ENCODE measurements at places on chromosomes 7 and 10.

GRCh38 chr10:26733750-26734568, 36.5 kb downstream of the PDSS1 start:
- no peak for DNase-seq

GRCh38 chr7:78073609-78074382, 275.2 kb downstream of the PHTF2 start:
- no peak for DNase-seq

DNA sequence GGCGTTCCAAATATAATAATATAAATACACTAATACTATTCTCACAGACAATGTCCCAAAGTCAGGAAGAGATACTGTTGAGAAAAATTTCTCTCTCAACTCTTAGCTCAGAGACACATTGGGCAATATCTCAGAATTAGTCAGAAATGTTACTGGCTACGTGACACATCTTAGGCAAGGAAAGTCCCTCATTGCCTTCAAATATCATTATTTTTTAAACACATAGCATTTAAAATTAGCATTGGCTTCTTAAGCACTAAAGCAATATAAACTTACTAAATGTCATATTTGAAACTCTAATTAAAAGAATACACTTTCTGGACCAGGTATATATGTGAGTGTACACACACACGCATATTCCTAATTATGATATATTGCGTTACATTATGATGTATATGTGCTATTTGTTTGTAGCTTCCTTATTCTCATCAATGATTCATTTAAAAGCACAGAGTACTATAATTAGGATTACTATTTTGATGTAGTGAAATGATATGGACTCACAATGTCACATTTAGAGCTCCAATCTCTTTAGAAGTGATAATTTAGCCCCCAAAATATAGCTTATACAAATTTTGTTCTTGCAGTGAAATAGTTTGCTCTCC, 255.8 kb downstream of the TWIST1 start:
- no peak for DNase-seq

- DNase-seq, result no peak
Observed at GRCh38 chr7:111708072-111708471, 145.8 kb upstream of the IMMP2L start.

GRCh38 chr10:38027986-38028385, 17.5 kb downstream of the ZNF33A start:
- DNase-seq, result no peak

DNA sequence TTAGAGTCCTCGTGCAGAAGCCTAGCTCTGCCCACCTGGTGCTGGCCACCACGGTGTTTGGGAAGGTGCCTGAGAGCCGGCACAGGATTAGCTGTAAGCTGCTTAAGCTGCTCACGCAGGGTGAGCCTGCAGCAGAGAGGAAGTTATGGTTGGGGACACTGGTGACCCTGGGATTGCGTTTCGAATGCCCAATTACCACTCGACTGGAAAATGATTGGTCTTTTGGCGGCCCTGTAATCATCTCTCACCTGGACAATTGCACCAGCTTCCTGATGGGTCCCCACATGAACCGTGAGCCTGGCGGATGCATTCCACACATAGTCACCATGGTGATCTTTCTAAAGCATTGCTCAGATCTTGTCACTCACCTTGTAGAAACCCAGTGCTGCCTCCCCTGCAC, 442.3 kb upstream of the ZMIZ1 start:
- DNase-seq, result no peak

- DNase-seq, result no peak
Observed at GRCh38 chr7:141043616-141044015, 28.9 kb upstream of the MRPS33 start.

- no peak for DNase-seq
Observed at GRCh38 chr7:140242057-140243031, 65.6 kb upstream of the KDM7A start.

DNA sequence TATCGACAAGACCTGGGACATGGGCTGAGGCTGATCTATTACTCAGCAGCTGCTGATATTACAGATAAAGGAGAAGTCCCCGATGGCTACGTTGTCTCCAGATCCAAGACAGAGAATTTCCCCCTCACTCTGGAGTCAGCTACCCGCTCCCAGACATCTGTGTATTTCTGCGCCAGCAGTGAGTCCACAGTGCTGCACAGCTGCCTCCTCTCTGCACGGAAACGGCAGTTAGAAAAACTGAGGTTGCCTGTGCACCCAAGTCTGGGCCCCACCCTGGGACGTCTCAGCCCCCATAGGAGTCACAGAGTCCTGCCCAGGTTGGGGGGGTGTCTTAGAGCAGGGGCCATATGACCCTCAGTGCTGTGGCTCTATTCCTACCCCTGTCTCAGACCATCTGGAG, 167.4 kb upstream of the PRSS58 start:
- no peak for DNase-seq

- no peak for DNase-seq
Observed at GRCh38 chr7:134088199-134088598, 38.9 kb upstream of the LRGUK start.

- DNase-seq, result no peak
Observed at GRCh38 chr7:141073173-141073640, 657 bp upstream of the TMEM178B start.

GRCh38 chr7:129790136-129790535, 162.6 kb downstream of the UBE2H start:
- DNase-seq, result no peak

GRCh38 chr10:59366290-59366689, 3.9 kb upstream of the FAM13C start:
- no peak for DNase-seq

DNA sequence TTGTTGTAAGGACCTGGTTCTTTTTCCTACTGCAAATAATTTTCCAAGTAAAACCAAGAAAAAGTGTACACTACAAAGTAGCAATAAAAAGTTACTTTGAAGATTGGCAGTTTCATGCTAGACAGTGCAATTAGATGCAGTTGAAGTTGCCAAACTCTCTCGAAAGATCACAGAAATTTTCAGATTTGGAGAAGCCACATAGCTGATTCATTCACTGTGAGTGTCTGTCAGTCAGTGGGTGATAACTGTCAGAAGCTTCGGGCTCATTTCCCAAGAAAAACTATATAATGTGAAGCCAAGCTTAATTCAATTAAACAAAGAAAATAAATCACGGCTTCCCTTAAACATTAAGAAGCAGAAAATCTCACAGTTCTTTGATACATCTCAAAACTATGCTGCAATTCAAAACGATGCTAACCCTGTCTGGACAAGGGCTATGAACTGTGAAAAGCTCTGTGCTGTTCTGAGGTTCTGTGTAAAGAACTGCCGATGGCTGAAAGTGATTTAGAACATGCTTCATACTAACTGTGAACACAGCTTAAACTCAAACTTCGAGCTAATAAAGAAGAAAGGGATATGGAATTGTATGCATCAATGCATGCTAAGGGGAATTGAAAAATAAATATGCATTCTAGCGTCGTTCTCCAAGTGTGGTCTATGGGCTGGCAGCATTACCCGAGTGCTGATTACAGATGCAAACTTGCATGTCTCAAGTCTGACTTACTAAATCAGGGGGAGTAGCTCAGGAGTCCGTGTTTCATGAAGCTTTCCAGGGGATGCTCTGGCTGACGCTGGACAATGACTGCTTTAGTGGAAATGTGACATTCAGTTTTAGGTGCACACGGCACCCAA, 557.4 kb downstream of the CALN1 start:
- no peak for DNase-seq

GRCh38 chr10:101903827-101904550, 60.4 kb upstream of the KCNIP2 start:
- DNase-seq, result no peak

- no peak for DNase-seq
Observed at GRCh38 chr7:154792436-154793055, 210.4 kb downstream of the PAXIP1 start.

GRCh38 chr10:122140941-122141623, 130.0 kb upstream of the BTBD16 start:
- peak; percentile 94 for DNase-seq

GRCh38 chr7:15308821-15309220, 253.0 kb downstream of the AGMO start:
- no peak for DNase-seq

DNA sequence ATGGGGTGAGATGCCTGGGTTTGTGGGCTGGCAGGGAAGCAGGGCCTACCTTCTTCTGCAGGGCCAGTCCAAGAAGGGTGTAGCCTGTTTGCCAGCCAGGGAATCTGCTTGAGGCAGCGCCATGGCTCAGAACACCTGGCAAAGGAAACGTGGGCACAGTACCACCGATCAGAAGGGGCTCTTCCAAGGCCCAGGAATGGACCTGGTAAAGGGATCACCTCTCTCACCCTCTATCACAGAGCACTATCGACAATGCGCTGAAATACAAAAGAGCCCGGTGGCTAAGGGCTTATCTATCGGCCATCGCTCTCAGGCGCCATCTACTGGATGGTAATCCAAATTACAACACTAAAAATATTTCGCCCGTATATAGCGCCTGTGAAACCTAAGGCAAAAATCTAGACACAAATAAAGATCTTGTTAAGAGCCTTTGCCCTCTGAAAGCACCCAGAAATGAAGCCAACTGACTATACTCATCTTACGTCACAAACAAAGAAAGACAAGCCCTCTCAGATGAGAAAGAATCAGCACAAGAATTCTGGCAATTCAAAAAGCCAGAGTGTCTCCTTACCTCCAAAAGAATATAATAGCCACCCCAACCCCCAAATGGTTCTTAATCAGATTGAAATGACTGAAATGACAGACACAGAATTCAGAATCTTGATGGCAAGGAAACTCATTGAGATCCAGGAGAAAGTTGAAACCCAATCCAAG, 217.8 kb upstream of the HPS1 start:
- DNase-seq, result no peak

DNA sequence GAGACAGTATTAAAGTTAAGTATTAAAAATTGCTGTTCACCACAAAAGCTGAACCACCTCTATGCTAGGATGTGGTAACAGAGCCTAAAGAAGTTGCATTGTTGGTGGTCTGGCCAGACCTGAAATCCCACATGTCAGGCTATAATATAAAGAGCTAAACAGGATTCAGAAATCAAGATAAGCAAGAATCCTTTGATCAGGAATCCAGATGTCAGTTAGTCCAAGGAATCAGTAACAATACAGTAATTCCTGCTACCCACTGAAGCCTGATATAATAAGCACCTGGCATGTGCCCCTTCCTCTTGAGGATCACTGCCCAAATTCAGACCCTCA, 48.9 kb downstream of the ZNF277 start:
- DNase-seq, result no peak

GRCh38 chr10:3206511-3207157, 34.1 kb upstream of the PITRM1 start:
- no peak for DNase-seq

DNA sequence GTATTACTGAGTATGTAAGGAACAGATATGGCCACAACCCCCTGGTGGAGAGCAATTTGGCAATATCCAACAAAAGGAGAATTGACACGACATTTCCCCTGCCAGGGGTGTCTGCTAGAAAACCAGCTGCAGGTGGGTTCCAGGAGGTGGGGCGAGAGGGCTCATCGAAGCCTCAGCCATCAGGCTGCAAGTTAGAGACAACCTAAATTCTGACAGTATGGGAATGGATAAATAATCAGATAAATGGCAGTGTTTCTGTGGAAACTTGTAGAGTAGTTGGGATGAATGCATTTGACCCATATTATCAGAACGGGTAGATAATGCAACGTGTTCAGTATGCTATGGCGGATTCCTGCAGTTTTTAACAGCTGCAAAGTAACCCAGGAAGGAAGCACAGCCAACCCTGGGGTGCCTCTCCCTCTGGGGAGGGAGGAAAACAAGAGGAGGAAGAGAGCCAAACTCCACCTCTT, 3.5 kb downstream of the TMEM273 start:
- no peak for DNase-seq

GRCh38 chr10:68423522-68423921, 16.4 kb upstream of the RUFY2 start:
- DNase-seq, result no peak

- no peak for DNase-seq
Observed at GRCh38 chr10:120805014-120805812, 45.9 kb upstream of the WDR11 start.

- DNase-seq, result no peak
Observed at GRCh38 chr7:28149291-28150101, 31.1 kb downstream of the JAZF1 start.

GRCh38 chr7:102306916-102307677, 20.4 kb downstream of the SH2B2 start:
- peak; percentile 88 for DNase-seq

DNA sequence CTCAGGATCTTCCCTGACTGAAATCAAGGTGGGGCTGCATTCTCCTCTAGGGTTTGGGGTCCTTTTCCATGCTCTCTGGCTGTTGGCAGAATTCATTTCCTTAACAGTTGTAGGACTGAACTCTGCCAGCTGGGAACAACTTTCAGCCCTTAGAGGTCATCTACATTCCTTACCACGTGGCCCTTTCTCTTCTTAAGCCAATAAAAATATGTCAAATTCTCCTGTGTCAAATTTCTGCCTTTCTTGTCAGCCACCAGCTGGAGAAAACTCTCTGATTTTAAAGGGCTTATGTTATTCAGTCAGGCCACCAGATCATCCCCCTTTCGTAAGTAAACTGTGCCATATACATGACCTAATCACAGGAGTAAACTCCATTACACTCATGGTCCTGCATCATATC, 95.3 kb upstream of the IL6 start:
- DNase-seq, result no peak

All from brain pericyte (primary cell).